ENCODE measurements at places on chromosomes 16 and 17.

GRCh38 chr17:29596811-29597210 lies 3.9 kb downstream of the ANKRD13B start:
- DNase-seq, result no peak

DNA sequence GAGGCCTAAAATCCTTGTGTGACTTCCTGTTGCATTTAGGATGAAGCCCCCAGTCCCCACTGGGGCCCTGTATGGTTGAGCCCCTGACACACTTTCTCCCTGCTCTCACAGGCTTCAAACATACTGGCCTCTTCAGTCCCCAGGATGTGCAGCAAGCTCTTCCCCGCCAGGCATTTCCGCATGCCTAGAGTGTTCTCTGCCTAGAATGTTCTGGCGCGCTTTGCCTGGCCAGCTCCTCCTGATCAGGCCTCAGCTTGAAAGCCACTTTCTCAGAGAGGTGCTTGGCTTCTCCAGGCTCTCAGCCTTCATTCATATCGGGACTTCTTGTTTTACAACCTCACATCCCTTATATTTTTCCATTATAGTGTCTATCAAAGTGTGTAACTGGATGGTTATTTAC lies 123.7 kb downstream of the SPACA3 start:
- no peak for DNase-seq

DNA sequence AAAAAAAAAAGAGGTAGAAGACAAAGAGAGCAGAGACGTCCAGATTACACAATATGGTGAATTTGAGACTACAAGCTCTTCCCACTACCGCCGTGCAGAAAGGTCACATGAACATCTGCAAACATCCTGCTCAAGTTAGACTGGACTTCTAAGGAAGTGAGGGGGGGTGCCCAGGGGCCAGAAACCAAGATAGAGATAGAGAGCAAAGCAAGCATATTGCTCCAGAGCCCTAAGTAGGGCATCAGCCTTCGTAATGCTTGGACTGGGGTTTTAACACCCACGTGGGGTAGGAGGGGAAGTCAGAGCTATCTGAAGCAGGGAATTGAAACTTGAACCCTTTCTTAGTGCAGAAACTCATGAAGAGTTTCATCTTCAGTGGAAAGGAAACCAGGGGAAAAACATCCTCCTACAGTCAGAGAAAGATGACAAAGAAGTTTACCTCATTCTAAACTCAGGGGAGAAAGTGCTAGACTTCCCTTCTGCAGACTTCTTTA lies 8.7 kb downstream of the CLEC19A start:
- DNase-seq, result no peak

GRCh38 chr16:31136287-31136662 lies 748 bp upstream of the PRSS8 start:
- DNase-seq, result no peak

GRCh38 chr16:53519417-53520091 lies 16.5 kb upstream of the AKTIP start:
- no peak for DNase-seq

- DNase-seq, result no peak
These were observed 5.5 kb downstream of the TMEM204 start for GRCh38 chr16:1538804-1539520.

- DNase-seq, result no peak
These were observed 9.4 kb upstream of the KCNJ2 start for GRCh38 chr17:70159980-70160379.

GRCh38 chr17:49635121-49635520 lies 42.8 kb downstream of the SPOP start:
- no peak for DNase-seq

GRCh38 chr17:42698736-42699414 lies 16.5 kb downstream of the CNTNAP1 start:
- peak; percentile 78 for DNase-seq

DNA sequence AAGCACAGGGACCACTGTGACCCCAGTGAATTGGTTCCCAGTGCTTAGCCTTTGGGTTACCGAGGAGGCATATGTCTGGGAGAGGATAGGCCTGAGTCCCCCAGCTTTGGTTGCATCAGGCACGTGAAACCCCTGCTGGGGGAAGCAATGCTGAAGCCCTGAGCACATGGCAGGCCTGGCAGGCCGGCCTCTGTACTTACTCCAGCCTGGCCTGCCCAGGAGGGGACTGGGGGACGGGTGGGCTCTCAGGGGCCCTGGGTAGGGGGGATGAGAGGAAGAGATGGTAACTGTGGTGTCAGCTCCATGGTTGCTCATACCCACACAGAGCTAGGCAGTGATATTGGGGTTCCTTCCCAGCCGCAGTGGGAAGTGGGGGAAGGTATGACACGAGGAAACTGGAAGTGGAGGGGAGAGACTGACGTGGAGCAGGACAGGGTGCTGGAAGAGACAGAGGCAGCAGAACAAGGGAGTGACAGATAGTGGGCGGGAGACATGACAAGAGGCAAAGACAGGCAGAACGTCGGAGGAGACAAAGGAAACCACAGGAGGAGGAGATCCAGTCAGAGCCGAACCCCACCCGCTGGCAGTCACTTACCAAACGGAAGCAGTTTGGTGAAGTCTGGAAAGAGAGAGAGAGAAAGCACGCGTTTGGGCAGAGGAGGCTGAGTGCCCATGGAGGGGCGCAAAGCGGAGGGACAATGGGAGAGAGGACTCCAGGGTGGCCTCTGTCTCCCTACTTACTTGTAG lies 9.1 kb downstream of the TMEM208 start:
- DNase-seq, result no peak

DNA sequence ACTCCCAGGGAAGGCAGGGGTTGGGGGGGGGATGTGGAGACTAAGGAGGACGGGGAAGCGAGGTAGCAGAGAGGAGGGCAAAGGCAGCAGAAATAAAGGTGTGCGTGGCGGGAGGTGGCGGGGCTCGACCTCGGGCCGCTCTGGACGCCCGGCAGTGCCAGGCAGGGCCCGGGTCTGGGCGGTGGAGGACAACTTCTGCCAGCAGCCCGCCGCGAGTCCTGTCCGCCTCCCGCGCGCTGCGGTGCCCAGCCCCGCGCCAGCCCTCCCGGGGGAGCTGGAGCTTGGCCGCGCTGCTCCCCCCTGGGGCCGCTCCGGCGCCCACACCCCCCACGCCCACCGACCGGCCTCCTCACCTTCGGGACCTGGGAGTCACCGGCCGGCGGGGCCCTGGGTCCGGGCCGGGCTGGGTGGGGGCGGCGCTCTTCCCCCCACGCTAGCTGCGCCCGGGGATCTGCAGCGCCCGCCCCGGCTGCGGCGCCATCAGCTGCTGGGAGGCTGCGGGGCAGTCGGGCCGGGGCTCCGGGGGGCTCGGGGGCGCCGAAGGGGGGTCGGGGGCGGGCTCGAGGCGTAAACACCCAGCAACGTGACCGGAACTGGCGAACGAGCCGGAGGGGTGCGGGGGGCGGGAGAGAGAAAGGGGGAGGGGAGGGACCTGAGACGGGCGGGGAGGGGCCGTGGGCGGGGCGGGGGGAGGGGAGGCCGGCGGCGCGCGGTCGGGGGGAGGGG lies at the start of gene CCDC92B:
TSS of gene CCDC92B (minus strand) at position 595 of the 726 bp plus-strand sequence. CDS start 14,507 bp downstream, outside the sequence.
- no peak for DNase-seq

DNA sequence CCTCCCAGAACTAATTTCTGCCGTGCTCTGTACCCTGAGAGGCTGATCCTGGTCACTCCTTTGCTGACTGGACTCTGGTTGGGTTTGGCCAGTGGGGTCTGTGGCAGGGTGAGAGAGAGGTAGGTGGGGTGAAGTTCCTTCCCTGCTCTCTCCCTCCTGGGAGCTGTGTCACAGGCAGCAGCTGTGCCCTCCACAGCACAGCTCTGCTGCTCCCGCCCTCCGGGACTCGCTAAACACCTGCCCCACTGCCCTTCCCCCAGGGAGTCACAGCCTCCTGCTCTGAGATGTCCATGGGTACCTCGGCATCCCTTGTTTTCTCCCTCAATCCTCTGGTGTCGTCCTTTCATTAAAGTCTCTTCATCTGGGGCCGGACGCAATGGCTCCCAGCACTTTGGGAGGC lies 66.4 kb downstream of the SRCIN1 start:
- DNase-seq, result no peak

DNA sequence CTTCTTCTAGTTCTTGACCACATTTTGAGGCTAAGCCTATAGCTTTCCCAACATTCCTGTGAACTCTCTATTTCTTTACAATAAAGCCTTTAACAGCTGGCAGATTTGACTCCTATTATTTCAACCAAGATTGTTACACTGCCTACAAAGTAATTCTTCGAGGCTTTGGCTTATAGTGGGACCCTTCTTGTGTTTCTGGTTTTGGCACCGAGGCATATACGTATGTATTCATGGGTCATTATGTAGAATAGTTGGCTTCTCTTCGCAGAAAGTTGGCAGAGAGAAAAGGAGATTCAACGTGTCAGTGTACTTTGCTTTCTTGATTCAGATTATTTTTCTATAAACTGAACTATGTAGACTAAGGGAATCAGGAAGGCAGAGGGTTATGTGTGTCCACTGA lies 102.2 kb downstream of the ABCA8 start:
- DNase-seq, result no peak

DNA sequence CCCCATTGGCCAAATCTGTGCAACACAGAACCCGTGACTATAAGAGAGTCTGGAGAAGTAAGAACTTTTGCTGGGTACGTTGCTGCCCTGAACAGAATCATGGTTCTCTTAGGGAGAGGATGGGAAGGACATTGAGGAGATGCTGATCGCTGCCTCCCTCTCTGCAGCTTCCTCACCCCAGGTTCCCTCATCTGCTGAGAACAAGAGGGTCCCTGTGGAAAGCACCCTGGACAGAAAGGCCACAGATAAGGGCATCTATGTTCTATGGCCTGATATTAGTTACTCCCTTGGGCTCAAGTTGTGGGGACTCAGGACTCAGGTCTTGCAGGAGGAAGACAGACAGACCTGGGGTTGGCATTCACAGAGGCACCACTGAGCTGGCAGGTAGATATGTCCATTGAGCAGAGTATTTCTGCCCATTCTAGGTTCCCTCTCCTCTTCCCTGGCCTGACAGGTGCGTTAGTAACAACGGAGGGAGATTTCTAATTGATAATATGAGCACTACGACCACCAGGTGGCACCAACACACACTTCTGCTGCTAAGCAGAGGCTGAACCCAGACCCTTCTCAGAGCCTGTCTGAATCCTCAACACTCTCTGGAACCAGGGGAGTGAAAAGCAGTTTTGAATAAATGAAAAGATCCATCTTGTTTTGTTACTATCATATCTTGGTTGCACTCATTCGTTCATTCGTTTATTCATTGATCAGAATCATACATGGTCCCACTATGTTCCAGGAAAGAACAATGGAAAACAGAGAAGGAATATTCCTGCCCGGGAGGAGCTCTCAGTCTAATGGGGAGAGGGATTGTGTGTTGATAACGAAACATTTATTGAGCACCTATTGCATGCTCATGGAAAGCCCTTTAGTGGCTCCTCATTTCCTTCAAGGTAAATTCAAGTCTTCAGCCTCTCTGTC lies 56.4 kb downstream of the SLC6A2 start:
- peak; percentile 10 for DNase-seq

DNA sequence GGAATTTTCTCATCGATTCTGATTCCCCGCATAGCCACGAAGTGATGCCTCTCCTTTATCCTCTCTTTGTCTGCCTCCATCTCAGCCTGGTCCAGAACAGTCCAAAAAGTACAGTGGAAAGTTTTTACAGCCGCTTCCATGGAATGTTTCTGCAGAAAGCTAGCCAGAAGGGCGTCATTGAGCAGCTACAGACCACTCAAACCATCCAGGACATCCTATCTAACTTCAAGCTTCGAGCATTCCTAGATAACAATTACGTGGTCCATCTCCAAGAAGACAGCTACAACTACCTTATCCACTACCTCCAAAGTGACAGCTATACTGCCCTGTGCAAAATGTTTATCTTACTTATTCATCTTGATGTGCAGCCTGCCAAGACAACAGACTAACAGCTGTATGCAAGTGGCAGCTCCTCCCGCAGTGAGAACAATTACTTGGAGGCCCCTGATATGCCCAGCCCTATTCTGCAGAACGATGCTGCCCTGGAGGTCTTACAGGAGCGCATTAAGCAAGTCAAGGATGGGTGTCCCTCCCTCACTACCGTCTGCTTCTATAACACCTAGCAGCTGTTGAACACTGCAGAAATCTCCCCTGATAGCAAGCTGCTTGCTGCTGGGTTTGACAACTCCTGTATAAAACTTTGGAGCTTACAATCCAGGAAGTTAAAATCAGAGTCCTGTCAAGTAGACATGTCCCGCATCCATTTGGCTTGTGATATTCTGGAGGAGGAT lies 38.9 kb downstream of the SLFN12L start:
- no peak for DNase-seq

GRCh38 chr17:49766918-49767530 lies 3.1 kb upstream of the FAM117A start:
- DNase-seq, result no peak

DNA sequence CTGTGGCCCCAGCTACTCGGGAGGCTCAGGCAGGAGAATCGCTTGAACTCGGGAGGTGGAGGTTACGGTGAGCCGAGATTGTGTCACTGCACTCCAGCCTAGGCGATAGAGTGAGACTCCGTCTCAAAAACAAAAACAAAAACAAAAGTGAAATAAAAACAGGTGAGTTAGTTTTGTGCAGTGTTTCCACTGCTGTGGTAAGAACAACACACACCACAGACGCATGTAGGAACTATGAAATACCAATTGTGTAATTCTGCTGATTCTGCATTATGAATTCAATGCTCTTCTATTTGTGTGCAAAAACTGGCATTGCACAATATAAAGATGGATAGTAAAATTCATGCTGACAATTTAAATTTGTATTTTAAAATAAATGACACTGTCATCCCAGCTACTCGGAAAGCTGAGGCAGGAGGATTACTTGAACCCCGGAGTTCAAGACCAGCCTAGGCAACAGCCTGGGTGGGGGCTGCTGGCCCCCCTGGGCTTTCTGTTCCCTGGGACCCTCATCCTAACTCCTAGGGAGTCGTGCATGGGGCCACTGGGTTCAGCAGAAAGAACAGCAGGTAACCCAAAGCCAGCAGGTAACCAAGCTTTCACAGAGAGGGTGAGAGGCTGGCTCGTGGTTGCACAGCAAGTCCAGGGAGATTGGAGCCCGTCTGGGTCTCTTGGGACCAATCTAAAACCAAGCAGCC lies 10.6 kb upstream of the RHBDF2 start:
- no peak for DNase-seq

GRCh38 chr16:69110406-69110805 lies 5.0 kb downstream of the HAS3 start:
- no peak for DNase-seq
